ENCODE measurements at places on chromosomes 11 and 22.

DNA sequence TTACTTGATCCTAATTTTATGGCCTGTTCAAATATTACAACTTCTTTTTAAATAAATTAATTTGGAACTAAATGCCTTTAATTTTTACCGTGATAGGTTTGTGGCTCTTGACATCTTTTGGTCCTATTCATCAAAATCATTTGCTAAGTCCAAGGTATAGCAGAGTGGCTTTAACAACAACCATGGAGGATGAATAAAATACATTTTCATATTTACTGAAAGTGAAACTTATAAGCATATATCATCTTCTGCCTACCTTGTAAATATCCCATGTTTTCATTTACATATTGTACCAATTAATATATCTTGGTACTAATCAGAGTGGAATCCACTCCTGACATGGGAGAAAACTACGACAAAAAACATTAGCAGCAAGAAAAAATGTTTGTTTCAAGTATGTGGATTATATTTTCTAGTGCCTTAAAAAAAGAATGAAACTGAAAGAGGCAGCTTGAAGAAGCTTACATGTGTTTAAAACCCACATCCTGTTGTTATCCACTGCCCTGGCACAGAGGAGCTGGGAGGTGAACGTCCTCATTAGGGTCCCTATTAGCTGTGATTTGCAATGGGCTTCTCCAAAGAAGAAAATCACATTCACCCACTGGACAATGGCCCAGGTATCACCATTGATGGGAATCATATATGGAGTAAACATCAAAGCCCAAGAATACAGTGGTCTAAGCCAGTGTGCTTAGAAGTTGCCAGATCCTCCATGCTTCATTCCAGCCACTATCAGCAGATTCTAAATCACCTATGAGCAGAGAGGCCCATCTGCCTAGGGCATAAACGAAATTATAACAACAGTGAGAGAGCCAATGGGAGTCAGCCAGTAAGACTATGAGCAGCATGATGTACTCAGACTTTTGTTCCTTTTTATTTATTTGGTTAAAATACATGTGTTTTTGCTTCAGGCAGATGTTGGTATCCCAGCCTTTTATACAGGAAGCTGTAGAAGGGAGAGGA is 84.7 kb downstream of the MAML2 start:
- peak; percentile 39 for DNase-seq

- DNase-seq: no peak
These were observed 67.9 kb upstream of the GRK3 start for GRCh38 chr22:25496396-25497064.

DNA sequence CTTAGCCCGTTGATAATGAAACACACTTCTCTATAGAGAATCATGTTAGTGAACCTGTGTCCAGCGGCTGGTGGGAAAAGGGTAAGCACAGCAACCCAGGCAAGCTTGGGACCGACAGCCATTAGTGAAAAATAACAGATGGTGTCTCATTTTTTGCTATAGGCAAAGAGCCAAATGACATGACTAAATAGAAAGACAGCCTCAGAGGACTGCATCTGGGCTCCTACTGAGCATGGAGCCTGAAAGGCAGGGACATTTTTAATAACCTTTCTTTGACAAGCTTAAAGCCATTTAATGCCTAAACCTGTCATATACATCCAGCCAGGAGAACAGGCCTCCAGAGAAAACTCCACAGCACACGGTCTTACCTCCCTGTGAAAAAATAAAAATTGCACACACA is 67.0 kb downstream of the FANCF start:
- no peak for DNase-seq

DNA sequence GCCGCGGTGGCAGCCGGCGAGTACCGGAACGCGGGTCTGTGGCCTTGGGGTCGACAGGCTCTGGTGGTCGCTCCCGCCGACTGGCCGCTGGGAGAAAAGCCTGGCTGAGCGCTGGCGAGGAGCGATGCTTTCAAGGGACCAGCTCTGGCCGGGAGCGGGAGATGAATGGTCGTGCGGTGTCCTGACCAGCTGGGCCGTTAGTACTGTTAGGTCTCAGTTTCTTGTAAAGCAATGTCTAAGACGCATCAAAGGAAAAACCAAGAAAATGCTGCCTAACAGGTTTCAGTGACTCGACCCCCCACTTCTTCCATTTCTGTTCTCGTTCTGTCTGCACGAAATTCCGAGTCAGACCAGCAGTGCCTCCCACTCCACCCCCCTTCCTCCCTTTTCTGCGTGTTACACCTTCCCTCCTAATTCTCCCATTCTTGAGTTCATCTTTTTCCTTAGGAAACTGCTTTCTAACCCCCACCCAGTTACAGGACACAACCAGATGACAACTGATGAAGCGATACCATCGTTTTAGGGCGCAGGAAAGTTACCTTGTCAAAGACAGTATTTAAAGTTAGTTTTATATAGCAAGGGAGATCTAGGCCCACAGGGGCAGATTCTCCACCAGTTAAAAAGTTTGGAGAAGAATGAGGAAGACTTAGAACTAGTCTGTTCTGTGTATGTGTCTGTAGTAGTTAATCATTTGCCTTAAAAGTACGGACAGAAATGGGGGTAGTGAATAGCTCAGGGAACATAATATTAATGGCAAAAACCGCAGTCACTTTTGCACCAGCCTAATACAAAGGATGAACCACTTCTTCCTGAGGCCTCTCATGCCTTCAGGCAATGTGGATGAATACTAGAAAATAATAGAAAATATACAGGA is 1.0 kb downstream of the CUL5 start:
- peak; percentile 26 for DNase-seq

DNA sequence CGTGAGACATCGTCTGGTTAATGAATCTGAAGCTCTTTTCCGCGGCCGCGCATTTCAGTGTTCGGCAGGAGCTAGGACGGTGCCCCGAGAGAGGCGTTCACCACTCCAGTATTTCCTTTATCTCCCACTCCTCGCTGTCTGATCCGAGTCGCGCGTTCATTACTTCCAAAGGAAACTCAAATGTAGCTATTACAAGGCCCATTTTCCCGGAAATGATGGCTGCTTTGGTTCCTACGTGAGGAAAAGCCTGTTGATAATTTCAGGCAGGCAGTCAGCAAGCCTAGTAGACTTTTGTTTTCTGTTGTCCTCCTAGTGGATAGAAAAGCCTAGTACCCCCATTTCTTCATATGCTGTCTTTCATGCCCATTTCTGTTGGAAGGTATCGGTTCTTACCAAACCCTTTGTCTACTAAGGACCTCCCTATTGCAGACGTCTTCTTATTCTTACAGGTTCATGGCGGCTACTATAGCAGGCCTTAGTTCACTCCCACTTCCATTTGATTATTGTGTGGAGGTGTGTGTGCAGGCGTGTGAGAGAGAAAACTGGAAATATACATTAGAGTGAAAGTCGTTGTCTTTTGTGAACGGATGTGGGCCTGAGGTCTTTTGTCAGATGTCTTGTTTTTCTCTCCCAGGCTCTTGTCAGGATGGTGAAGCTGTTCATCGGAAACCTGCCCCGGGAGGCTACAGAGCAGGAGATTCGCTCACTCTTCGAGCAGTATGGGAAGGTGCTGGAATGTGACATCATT is 737 bp downstream of the RBM4 start:
- DNase-seq: peak; percentile 53

DNA sequence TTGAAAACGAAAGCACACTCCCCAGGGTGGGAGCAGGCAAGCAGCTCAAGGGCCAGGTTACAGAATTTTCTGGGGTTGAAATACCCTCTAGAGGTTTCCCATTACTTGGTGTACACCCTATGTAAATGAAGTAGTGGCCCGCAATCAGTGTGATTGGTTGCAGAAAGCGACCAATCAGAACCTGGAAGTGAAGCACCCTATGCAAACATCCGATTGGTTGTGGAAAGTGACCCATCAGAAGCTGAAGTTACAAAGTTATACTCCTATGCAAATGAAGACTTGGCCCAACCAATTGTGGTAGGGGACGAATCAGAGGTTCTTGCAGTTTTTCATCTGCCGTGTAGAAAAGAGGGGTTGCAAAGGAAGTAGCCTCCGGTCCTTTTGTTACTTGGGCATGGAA is 19.2 kb downstream of the PRR5 start:
- DNase-seq: no peak

- DNase-seq: no peak
These were observed 10.3 kb downstream of the CD81 start for GRCh38 chr11:2387266-2387987.

DNA sequence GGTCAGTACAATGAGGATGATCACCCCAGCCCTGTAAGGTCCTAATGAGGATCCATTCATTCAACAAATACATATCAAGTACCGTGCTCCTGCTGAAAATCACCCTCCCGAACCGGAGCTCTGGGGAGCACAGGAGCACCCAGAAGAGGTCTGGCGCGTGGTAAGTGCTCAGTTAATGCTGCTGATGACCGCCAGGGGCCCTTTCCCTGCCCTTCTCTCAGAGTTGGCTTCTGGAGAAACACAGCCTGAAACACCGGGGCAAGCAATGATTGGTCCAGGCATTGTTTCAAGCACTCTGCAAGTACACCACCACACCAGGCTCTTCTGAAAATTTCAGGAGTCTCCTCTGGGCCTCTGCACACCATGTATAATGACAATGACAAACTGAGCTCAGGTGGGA is 3.8 kb upstream of the CCDC86 start:
- no peak for DNase-seq

DNA sequence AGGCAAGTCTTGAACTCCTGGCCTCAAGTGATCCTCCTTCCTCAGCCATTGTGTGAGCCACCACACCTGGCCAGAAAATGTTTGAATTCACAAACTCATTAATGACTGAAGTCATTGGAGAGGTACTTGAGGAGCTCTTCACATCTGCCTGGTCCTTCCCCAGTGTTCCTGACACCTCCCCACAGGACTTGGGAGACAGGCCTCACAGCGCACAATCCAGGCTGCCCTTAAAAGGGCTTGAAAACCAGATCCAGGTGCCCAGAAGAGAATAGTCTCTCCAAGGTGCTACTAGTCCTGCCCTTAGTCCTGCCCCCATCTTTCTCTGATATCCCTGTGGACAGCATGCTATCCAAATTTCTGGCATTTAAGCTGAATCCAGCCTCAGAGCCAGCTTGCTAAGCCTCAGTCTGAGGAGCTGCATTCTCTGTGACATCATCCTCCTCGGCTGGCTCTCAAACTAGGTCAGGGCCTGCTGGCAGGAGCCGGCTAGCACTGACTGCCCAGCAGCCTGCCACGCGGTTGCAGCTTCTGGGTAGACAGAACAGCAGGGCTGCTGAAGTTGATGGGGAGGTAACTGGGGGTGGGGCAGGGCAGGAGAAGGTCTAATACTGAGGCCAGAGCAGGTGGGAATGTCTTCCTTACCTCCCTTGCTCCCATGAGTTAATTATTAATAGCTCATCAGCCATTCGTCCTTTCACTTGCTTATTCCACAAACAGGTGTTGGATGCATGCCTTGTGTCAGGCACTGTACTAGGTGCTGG is 35.3 kb upstream of the NECTIN1 start:
- DNase-seq: no peak

DNA sequence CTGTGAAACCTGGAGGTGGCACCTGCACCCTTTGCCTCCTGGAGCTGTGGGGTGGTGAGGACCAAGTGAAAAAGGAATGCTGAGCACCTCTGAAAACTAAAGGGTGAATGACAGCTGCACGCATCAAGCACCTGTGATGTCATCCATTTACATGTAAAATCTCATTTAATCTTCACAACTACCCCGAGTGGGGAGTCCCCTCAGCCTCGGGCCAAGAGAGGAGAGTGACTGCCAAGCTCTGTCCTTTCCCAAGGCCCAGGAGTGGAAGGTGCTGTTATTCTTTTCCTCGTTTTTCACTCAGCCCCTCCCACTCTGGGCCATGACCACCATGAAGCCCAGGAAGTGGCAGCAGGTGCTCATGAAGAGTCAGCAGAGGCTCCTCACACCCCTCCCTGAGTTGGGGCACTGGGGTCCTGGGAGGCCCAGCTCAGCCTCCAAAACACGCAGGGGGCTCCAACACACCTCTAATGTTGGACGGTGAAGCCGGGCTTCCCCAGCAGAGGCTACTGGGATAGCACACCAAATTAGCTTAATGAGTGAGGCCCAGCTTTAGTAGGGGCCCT is 35.7 kb downstream of the NECTIN1 start:
- no peak for DNase-seq

DNA sequence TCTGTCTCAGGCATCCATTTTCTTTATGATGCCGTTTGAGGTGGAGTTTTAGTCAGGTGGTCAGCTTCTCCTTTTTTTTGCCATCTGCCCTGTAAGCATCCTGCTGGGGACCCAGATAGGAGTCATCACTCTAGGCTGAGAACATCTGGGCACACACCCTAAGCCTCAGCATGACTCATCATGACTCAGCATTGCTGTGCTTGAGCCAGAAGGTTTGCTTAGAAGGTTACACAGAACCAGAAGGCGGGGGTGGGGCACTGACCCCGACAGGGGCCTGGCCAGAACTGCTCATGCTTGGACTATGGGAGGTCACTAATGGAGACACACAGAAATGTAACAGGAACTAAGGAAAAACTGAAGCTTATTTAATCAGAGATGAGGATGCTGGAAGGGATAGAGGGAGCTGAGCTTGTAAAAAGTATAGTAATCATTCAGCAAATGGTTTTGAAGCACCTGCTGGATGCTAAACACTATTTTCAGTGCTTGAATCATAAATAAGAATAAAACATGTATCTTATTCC is 10.9 kb upstream of the HBE1 start:
- DNase-seq: peak; percentile 36

- peak; percentile 10 for DNase-seq
These were observed 36.9 kb upstream of the KRTAP5-7 start for GRCh38 chr11:71490044-71490730.

DNA sequence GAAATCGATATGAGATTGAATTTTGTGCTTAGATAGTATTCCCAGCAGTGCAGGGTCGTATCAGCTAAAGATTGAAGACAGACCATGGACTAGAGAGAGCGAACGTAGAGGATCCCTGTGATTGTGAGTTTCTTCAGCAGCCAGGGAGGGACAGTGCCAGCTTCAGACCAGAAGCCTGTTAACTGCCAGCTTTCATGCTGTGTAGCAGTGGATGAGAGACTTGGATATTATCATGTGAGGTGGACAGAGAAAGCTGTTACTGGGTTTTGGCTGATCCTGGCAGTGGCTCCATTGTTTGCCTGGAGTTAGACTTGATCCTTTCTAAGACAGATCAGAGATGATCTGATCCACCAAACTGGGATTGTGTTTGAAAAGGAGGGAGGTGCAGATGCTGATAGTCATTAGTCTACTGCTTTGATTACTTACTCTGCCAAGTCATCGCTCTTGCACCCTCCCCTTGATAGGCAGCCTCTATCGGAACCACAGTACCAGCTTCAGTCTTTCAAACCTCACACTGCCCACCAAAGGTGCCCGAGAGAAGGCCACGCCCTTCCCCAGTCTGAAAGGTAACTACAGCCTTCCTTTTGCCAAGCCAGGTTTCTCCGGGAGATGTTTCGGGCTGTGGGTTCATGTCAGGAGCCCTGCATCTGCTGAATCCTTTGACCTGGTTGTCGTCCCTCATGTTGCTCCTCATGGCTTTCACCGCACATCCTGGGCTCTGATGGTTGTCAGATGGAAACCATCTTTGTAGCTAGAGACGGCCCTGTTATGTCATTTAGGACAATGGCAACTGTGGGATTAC is 16.2 kb downstream of the MADD start:
- DNase-seq: no peak

DNA sequence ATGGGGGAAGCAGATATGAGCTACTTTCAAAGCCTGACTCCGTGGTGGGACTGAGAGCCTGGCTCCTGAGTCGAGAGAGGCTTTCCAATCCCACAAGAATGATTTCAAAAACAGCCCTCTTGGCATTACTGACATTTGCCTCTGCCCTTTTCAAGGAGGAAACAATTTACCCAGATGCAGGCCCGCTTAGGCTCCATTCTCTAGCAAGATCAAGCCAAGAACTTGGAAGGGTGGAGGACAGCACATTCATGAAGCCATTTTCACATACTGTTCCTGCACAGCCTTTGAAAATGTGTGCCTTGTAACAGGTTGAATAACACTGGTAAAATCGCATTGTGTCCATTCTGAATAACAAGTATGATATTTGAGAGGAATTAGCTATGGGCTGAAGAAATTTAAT is 58.2 kb upstream of the EED start:
- no peak for DNase-seq

Measured in activated T-cell treated with anti-CD3 and anti-CD28 coated beads, Interleukin-2, amount 50 U/mL, for 48 hours (primary cell).